Stimulated activated CD4-positive, alpha-beta T cell treated with anti-CD3 and anti-CD28 coated beads, Interleukin-12 subunit alpha, Interleukin-12 subunit beta, amount 100 ng/mL, for 24 hours (primary cell): ENCODE measurements at places on chromosomes 1 and 21.

GRCh38 chr1:31583995-31584868 is 7.9 kb downstream of the TINAGL1 start:
- DNase-seq = no peak

- DNase-seq = no peak
These were observed 46.4 kb upstream of the RGS21 start for GRCh38 chr1:192270398-192270797.

DNA sequence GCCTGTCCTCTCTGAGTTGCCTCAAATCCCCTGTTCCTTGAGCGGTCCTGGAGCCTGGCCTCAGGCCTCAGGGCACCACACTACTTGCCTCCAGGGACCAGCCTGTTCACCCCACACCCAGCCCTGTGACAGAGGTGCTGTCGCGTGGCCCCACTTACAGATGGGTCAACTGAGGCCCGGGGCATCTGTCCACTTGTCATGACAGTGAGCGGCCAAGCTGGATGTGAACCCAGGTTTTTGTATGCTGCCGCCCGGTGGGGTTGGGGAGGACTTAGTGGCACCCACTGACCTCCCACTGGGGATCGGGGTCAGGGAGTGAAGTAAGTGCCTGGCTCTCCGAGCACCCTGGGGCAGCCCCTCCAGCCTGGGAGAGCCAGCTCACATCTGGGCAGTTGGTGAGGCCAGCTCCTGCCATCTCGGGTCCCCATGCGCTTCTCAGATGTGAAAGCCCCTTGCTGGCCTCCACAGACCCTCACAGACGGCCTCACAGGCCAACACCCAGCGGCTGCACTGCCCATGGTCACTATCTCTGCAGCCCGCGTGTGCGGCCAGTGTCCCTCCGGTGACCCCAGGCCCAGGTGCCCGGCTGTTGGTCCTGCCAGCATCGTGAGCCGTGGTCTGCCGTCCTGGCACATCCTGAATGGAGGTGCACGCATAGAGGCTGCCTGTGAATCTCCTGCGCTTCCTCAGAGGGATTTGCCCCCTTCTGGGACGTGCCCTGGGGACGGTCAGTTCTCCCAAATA is 9.3 kb upstream of the FAAP20 start:
- DNase-seq = no peak

- peak; percentile 24 for DNase-seq
These were observed 132.2 kb downstream of the GLUL start for GRCh38 chr1:182259229-182259872.

- DNase-seq = no peak
These were observed 132.7 kb downstream of the GPATCH2 start for GRCh38 chr1:217498209-217498608.

DNA sequence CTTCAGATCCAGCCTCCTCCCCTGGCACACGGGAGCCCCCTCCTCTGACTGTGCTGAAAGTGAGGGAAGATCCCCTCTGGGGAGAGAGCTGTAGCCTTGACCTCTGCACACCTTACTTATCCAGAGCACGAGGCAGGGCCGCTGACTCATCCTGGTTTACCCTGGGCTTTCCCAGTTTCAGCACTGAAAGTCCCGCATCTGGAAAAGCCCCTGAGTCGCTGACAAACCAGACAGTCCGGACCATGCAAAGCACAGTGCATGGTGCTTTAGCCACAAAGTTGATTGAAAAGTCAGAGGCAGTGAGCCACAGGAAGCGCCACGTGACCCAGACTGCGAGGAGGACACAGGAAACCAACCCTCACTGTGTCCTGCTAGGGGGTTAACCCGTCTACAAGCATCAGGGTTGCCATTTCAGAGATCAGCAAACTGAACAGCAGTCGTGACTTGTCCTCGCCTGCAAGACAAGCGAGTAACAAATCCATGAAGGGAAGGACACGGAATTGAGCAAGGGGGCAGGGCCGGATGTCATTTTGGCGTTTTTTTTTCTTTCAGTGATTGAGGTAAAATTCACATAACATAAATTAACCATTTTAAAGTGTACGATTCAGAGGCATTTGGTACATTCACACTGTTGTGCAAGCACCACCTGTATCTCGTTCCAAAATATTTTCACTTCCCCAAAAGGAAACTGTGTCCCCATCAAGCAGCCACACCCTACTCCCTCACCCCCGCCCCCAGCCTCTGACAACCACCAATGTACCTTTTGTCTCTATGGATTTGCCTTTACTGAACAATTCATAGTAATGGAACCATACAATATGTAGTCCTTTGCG is 19.9 kb upstream of the IFNGR2 start:
- peak; percentile 51 for DNase-seq

- no peak for DNase-seq
These were observed 62.5 kb downstream of the SLC16A1 start for GRCh38 chr1:112893288-112894009.

DNA sequence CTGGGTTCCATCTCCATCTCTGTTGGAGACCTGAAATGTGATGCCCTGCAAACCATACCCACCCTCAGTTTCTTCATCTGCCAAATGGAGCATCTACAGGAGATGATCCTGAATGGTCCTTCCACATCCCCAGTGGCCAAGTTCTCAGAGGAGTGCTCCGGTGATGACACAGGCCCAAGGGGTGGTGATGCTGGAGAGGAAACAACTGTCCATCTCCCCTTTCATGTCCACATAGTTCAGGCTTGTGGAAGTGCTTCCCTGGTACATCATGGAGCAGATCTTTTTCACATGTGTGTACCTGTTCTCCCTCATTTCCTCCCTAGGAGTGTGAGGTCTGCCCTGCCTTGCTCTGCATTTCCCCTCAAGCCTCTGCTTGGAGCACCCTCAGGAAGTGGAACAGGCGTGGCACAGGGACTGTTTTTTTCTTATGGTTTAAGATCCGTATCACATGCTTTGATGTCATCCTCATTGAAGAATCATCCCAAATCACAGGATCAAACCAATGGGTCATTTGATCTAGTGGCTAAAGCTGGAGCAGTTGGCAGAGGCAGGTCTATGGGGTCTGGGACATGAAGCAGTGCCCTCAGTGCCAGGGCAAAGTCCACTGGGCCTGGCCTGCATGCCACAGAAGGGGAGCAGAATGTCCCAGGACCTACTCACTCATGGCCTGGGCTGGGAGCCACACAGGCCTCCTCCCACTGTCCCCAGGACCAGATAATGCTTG is 8.2 kb upstream of the TRIM63 start:
- DNase-seq = no peak

DNA sequence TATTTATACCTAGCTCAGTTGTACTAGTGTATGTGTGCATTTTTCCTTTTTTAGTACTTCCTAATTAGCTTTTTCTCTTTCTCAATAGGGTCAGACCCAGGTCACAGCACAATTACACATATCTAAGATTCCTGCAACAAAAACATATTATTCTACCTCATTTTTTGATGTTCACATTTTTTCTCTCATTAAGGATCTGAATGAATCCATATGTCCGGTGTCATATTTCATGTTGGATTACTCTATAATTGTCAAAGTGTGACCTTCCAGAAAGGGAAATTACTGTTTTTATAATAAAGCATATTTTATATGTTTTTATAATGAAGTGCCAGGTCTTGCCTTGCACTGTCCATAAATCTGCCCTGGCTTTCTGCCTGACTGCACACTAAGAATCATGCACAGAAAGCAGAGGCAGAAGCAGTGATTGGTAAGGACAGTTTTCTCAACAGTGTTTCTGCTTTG is 143.7 kb downstream of the KCNT2 start:
- DNase-seq = no peak

DNA sequence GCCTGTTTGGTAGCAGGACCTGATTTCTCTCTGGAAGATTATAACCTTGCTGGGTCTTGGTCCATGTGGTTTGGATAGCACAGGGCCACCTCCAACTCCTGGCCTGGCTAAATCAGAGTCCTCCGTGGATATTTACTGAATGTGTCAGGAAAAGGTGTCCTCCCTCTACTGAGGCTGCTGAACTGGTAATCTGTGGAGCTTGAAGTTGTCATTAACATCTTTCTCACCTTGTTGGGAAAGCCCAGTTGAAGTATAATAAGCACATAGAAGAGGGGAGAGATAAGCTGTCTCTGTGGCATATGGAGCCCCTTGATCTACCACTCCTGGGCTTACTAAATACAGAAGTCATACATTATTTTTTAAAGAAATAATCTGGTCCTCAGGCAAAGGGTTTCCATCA is 294.3 kb upstream of the B3GALT2 start:
- no peak for DNase-seq

DNA sequence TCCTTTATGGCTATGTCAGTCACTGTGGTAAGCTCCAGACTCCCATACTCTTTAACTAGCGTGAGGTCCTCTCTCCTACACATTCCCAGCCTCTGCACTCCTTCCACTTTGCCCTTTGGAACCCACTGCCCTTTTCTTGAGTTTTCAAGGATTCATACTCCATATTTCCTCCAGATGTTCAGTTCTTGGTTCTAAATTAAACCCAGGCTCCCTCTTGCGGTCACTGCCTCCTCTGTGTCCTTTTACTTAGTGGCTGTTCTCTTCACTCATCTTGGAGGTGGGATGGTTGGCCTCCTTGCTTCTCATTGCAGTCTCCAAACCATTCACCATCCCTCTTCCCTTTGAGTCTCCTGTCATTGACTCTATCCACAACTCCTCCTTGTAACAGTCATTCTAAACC is 208.1 kb downstream of the TGFB2 start:
- no peak for DNase-seq

DNA sequence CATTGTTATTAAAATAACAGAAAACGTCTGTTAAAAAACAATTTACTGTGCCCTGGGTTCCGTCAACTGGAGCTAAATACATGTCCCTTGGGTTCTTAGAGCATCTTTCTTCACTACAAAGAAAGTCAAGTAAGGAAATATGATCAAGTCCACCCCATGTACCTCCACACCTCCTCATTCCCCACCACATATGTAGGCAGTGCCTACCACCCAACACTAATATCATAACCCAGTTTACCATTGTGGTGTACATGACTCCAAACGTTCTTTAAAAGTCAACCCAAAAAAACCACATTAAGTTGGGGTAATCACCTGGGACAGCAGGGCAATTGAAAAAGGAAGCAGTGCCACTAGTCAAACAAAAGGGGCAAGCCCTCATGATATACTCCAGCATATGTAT is 7.8 kb upstream of the LRRC52 start:
- no peak for DNase-seq

DNA sequence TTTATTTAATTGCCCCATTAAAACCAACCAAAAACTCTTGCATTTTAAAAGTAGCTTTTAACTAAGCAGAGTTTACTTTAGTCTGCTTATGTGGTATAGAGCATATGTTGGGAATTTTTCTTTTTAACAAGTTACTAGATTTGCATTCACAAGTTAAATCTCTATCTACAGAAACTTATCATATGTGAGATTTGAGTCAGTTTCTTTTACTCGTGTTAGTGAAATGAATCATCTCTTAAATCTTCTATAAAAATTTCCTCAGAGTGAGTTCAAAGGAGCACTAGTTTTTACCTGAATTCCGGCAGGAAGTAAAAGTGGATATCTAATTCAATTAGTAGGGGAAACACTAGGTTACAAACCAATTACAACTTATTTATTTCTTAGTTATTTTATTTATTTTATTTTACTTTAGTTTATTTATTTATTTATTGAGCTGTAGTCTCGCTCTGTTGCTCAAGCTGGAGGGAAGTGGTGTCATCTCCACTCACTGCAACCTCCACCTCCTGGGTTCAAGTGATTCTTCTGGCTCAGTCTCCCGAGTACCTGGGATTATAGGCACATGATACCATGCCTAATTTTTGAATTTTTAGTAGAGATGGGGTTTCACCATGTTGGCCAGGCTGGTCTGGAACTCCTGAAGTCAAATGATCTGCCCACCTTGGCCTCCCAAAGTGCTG is 1609.6 kb upstream of the B3GALT2 start:
- no peak for DNase-seq

- no peak for DNase-seq
These were observed 37.2 kb upstream of the AIM2 start for GRCh38 chr1:159113596-159114433.

DNA sequence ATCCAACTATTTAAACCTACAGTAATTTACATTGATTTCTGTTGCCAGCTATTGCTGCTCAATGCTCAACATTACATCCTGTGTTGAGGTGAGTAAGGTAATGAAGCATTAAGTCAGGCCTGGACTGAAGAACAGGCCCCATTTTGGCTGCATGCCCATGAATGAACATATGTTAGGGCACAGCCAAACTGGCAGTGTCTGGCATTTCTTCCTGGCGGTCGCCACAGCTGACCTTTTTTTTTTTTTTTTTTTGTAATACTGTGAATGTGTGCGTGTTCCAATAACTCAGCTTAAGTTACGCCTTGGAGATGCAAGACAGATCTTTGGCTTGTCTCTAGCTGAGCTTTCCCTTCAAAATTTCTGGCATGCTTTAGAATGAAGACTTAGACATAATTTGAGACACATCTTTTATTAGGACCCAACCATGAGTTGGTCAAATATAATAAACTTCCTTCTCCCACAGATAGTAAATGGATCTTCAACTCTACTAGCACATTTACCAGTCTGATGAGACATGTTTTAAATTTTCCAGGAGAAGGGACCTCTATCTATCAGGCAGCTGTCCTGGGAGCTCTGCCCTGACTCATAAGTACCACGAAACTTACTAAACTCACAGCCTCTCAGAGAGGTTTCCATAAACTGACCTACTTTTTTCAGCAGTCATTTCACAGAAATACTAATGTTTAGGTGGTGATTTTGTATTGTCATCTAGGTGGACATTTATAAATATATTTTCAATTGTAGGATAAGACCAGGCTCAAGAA is 341.1 kb upstream of the RUNX1 start:
- no peak for DNase-seq

GRCh38 chr1:20322825-20323612 is 32.3 kb downstream of the VWA5B1 start:
- peak; percentile 35 for DNase-seq

DNA sequence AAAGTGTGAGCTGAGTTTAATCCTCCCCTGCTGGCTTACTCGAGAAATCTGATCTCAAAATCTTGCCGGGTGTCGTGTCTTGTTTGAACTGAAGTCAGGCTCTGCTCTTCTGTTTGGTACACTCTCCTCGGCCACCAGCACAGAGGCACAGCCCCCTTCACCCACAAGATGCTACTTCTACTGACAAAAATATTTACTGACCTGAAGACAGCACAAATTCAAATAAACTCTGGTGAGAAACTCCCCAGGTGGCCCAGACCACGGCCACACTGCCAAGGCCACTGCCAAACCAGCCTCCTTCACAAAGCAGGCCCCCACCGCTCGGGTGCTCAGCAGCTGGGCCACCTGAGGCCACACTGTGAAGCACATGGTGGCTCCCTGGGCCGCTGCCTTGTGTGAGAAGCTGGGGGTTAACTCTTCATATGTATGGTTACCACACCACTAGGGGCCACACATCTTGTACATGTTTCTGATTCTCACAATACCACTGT is 80.6 kb downstream of the TGFBR3 start:
- no peak for DNase-seq

DNA sequence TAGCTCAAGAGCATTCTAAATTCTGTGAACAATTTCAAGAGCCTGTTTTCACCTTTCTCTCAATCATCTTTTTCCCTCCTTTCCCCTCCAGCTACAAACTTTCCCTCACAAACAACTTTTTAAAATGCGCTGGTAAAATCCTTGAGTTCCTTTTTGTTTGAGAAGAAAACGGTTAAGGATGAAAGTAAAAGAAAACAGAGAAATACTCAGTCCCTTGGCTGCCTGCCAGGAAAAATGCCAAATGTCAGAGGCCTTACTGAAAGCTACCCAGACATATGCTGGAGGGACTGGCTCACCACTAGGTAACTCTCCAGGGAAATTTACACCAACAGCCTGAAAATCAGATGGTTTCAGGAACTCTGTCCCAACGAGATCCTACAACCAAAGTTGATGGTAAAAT is 11.0 kb upstream of the SERBP1 start:
- DNase-seq = peak; percentile 40

- DNase-seq = no peak
These were observed 72.9 kb downstream of the RPS6KA1 start for GRCh38 chr1:26602378-26602959.

GRCh38 chr1:181104042-181104789 is 15.7 kb downstream of the IER5 start:
- DNase-seq = no peak
